NCI-H2081 treated with DMSO at 0.1 percent for 48 hours (cell line): ENCODE measurements at places on chromosomes 1 and 21.

DNA sequence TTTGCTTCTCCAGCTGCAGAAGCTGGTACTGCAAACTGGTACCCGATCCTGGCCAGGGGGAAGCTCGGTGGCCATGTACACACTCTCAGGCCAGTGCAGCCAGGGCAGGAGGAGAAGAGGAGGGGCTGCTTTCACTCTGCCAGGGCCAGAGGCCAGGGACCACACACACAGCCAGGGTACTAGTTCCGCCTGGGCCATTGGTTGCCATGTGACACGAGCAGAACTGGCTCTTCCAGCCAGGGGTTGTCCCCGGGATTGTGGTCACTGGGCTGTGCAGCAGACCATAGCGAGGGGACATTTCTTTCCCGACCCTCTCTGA, 3.7 kb upstream of the SHISAL2A start:
- no peak for DNase-seq

- no peak for DNase-seq
Observed at GRCh38 chr1:21647431-21648351, 21.5 kb downstream of the RAP1GAP start.

DNA sequence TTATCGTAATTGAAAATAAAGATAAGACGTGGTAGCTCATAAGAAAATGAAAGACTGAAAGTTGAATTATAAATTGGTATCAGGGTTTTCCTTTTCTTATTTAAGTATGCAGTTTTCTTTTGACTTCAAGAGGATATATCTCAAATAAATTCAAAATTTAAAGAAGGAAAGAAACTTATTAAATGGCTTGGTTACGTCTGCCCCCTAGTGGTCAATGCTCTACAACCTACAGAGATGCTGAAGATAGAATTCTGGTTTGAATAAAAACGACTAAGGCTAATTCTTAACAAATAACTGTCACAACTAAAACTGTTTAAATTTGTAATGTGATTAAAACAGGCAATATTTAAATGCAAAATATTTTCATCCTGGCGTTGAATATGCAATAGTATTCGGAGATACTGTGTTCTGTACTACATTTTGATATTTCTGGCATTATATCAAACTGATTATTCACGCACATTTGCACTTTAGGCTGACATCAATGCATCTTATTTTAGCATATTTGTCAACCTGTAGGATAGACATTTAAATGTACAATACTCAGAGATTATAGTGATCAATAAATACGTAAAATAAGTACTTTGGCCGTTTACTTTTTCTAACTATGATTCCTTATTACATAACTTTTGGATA, 26.8 kb downstream of the IFI44 start:
- peak; percentile 3 for DNase-seq

GRCh38 chr1:38128926-38129453, 82.4 kb upstream of the POU3F1 start:
- DNase-seq: no peak

DNA sequence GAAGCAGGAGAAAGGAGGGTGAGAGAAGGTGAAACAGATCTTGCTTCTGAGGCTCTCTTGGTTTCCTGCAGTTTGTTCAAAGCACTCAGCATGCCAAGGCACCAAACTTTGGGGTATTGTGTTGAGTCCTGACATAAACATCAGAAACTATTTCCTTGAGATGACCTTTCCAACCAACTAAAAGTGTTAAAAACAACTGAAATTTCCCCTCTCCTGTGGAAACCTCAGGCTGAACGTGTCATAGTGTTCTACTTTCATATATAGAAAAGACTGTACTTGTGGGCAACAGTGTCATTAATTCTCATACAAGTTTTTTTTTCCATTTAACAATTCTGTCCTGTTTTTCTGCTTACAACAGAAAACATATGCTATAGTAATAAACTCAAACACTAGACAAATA, 6.3 kb upstream of the LYST start:
- no peak for DNase-seq

DNA sequence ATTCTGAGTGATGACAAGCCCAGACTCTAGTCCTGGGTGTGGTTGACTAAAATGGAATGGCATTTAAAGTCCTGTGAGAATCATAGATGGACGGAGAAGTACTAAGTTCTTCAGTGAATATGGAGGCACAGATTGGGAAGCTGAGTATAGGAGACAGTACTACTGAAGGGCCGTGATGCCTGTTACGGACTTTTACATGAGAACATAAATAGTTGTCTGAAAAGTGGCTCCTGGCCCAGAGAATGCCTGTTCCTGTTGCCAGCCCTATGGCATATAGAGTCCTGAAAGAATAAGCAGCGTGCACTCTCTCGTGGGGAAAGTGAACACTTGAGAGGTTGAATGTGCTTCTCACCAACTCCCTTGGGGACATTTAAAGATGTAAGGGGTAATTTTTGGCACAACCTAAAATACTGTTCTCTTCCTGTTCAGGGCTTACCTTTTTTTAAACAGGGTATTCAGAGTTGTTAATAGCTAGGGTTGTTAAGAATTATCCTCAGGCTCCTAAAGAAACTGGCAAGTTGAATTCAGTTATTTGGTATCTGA, 20.4 kb downstream of the CCT8 start:
- no peak for DNase-seq

GRCh38 chr21:25732091-25732760, 2.5 kb downstream of the ATP5PF start:
- no peak for DNase-seq

DNA sequence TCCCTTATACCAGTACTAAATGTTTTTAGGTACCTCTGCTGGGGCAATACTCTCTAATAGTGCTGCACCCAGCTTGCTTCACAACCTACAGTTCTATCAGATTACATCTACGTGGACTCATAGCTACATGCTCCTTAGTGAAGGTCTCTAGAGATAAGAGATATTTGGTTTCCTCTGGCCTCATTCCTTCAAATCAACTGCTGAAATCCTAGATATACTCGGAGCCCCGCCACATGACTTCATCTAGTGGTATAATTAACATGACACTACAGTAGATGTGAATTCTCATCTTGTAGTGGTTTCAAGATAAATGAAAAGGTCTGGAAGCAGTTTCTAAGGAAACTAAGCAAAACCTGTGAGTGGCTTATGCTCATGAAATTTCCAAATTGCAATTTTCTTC, 115.4 kb downstream of the SMYD2 start:
- no peak for DNase-seq

- no peak for DNase-seq
Observed at GRCh38 chr21:41641821-41642701, 124.8 kb downstream of the RIPK4 start.

DNA sequence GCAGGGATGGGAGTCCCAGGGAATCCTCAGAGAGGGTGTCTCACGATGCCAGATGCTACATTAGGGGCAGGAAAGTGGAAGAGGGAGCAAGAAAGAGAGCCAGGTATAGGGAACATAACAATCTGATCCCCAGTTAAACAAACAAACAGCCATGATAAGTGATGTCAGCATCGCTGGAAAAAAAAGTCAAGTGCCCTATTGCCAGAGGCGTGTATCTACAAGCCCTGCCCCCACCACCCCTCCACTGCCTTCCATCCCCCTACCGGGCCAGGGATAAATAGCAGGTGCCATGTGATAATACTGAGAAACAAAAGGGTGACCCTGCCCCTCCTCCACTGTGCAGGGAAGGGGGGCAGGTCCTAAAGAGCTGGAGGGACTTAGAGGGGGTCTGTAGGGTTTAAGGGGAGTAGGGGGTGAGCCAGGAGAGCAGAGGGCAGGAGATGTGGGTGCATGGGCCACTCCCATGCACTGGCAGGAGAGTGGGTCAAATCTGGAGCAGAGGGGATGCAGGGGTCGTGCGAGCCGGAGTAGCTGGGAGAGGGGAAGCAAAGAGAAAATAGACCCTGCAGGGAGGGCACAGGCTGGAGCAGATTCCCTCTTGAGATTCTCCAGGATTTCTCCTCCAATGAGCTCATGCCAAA, 3.4 kb downstream of the SLC26A9 start:
- DNase-seq: no peak

- DNase-seq: no peak
Observed at GRCh38 chr1:154478639-154479038, 23.4 kb upstream of the TDRD10 start.

- no peak for DNase-seq
Observed at GRCh38 chr1:212944229-212944901, 6.0 kb upstream of the VASH2 start.

GRCh38 chr1:44249543-44249942, 36.3 kb downstream of the DMAP1 start:
- no peak for DNase-seq

DNA sequence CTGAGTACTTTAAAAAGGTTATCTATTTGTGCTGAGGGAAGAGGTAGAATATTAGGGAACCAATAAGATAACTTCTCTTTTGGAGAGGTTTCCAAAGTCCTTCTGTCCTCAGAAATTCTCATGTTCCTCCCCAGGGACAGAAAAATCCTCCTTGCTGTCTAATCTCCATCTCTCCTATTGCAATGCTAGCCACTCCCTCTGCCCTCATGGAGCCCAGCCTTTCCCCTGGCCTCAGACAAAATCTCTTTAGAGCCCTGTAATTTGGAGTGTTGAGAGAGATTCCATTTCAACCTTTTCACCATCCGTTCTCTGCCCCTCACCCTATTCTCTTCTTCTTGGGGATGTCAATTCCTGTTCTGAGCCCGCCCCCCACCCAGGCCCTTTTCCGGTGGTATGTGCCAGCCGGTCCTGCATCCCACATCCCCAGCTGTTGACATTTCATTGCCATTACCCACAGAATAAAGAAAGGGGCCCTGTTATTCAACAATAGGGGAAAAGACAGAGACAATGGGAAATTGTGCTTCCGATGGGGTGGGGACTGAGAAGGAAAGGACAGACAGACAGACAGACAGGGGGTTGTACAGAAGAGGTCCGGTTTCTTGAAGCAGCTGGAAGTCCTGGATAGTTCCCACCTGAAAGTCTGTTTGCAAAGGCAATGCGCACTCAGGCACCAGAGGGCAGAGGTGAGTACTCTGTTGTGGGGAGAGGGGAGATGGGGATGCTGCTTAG, at the start of gene HAPLN2:
HAPLN2 (plus strand) TSS at position 563 of the 729 bp plus-strand sequence. CDS start 4,076 bp downstream, outside the sequence.
- DNase-seq: no peak

DNA sequence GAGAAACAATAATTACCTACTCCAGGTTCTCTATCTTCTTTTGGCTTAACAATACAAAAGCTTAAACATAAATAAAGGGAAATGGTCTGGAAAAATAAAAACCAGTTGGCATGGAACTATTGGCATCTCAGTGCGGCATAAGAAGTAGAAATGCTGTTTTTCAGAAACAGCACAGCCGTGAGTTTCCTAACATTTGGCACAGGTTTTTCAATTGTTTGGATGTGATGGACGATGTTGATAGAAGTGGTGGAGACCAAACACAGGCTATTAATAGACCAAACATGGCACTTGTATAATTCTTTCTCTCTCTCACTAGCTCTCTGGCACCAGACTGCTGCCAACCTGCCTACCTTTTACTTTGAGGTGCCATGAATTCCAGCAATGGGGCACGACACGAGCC, 36.2 kb downstream of the KCNN3 start:
- no peak for DNase-seq

- DNase-seq: peak; percentile 51
Observed at GRCh38 chr1:216448011-216448510, 24.8 kb upstream of the USH2A start.

DNA sequence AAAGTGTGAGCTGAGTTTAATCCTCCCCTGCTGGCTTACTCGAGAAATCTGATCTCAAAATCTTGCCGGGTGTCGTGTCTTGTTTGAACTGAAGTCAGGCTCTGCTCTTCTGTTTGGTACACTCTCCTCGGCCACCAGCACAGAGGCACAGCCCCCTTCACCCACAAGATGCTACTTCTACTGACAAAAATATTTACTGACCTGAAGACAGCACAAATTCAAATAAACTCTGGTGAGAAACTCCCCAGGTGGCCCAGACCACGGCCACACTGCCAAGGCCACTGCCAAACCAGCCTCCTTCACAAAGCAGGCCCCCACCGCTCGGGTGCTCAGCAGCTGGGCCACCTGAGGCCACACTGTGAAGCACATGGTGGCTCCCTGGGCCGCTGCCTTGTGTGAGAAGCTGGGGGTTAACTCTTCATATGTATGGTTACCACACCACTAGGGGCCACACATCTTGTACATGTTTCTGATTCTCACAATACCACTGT, 80.6 kb downstream of the TGFBR3 start:
- DNase-seq: no peak

- no peak for DNase-seq
Observed at GRCh38 chr1:240844486-240844885, 232.5 kb upstream of the GREM2 start.

DNA sequence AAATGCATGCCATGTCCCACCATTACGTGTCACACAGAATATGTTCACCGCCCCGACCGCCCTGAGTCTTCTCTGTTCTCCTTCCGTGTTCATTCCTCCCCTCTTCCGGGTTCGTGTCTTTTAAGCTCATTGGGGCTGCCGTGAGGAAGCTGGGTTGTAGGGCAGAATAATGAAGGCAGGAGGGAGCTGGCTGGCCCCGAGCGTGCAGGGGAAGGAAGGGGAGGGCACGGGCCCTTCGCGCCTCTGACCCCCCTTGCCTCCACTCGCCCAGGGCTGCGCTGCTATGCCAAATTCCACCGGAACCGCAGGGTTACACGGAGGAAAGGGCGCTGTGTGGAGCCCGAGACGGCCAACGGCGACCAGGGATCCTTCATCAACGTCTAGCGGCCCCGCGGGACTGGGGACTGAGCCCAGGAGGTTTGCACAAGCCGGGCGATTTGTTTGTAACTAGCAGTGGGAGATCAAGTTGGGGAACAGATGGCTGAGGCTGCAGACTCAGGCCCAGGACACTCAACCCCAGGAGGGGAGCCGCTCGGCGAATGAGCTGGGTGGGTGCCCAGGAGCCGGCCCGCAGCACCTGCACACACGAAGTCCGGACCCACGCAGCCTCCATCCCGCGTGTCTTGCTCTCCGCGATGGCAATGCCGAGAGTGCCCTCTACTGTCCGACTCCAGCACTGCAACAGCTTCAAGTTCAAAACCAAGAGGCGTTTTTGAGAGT, 16.5 kb upstream of the AGTRAP start:
- no peak for DNase-seq

- no peak for DNase-seq
Observed at GRCh38 chr1:56439610-56440264, 139.6 kb downstream of the PLPP3 start.

GRCh38 chr1:39900662-39901463, 854 bp downstream of the MYCL start:
- no peak for DNase-seq

DNA sequence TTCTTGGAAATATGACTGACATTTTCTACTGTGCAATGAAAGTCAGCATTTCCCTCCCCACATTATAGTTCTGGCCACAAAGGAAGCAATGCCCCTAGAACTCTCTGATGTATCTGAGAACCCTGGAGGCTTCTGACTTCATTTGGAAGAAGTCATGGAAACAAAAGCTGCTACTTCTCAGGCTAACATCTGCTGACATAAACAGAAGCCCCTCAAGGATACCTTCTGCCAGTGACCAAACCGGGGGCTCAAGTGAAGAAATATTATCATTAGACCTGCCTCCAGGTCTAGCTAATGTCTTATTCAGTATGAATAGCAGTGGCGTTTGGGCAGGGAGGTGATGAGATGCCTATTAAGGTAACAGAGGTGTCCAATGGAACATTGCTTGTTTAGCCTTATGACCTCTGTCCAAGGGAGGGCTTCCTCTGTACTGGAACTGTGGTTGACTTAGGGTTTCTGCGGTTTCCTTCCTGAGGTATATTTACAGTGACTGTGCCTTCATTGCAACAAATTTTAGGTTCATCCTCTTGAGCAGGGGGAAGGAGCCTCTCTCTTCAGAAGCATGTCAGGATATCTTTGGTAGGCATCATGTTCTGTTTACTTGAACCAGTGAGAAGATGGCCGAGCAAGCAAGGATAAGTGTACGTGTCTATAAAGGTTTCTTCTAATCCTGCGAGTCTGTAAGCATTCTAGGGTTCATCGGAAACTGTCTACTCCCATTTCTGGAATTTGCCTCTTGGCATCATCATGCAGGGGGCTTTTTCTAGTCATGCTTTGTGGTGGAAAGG, 161.7 kb downstream of the PBX1 start:
- no peak for DNase-seq
